ENCODE measurements at places on chromosomes 3 and 15.
A peak's percentile ranks its signal among the peaks of the same experiment; 100 is the strongest.

GRCh38 chr3:179181021-179181472 is 32.9 kb downstream of the PIK3CA start:
- no peak for DNase-seq

- DNase-seq, result no peak
Measured at GRCh38 chr15:25242957-25243799, 195.6 kb downstream of the UBE3A start.

DNA sequence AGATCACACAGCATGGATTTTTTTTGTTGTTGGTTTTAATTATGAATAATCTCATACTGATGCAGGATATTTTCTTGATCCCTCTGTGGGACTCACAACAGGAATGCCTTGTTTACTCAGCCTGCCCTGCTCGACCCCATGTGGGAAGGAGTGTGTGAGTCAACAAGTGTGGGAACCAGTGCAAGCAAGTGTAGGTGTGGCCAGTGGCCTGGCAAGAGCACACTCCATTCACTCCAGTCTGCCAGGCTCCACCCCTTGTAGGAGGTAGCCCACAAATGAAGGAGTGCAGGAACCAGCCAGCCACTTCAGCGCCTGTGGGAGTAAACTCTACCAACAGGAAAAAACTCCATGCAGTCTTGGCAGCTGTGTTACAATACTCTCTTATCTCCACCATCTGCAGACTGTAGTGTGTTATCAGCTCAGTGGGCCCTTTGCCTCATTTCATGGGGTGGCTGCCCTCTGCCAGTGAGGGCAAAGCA is 393.6 kb downstream of the OTOL1 start:
- DNase-seq, result peak; percentile 73

DNA sequence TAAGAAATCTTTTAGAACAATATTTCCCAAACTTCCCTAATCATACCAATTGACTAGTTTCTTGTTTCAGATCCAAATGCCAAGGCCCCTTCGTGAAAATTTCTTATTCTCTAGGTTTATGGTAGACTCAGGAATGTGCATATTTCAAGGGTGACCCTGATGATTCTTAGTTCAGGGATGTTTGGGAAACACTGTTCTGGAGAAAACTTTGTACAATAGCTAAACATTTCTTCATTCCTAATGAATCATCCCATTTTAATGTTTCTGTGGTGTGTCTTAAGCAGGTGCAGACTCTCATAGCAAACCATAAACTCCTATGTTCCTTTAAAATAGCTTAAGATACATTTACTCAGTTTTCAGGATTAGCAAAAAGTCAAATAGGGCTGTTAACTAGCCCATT is 314.5 kb downstream of the TIGIT start:
- no peak for DNase-seq

DNA sequence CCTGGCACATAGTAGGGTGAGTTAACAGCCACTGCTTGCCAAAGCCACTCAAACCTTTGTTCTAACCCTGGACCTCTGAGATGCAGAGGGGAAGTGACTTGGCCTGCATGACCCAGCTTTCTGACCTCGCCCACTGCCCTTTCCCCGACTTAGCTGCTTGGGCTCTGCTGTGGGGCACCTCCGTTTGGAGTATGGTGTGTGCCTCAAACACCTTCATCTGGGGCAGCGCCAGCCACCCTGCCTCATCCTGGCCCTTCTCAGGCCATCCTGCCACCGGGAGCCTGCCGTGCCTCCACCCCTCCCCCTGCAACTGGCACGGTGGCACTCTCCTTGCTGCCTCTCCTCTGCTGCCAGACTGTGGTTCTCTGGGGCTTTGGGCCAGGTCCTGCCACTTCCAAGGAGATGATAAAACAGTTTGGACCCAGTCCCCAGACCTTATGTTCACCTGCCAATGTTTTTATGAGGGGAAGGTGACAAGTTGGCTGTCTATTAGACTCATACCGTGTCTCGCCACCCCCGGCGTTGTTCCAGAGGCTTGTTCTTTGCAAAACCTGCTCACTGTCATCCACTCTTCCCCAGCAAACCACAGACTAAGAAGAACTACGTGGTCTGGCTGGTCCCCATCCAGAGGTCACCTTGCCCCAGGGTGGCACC is 32.2 kb downstream of the SLC6A6 start:
- no peak for DNase-seq

Data from T1000 (cell line).